ENCODE measurements at places on chromosomes 1 and 21. TPM values are rescaled to one million over a fixed set of nuclear protein-coding genes. Genes with fewer than 3 reads are reported as not detected.

DNA sequence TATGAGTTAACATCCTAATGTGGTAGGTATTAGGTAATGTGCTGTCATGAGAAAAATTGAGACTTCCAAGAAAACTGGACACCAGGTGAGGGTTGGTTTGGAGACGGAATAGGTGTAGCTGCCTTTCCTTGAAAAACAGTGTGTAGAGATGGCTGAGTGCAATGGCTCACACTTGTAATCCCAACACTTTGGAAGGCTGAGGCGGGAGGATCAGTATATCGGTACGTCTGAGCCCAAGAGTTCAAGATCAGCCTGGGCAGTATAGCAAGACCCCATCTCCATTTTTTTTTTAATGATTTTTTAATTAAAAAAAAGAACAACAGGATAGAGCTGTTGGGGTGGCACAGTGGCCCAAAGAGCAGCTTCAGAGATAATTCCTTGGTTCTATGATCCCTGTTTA is 6.8 kb upstream of the PPP1R8 start:
- no peak for DNase-seq
- H3K27me3 ChIP-seq, result no peaks in the 10 kb centered on the region
- H3K4me3 ChIP-seq, result no peak overlapping the region
- no peaks in the 10 kb centered on the region for H3K4me1 ChIP-seq

DNA sequence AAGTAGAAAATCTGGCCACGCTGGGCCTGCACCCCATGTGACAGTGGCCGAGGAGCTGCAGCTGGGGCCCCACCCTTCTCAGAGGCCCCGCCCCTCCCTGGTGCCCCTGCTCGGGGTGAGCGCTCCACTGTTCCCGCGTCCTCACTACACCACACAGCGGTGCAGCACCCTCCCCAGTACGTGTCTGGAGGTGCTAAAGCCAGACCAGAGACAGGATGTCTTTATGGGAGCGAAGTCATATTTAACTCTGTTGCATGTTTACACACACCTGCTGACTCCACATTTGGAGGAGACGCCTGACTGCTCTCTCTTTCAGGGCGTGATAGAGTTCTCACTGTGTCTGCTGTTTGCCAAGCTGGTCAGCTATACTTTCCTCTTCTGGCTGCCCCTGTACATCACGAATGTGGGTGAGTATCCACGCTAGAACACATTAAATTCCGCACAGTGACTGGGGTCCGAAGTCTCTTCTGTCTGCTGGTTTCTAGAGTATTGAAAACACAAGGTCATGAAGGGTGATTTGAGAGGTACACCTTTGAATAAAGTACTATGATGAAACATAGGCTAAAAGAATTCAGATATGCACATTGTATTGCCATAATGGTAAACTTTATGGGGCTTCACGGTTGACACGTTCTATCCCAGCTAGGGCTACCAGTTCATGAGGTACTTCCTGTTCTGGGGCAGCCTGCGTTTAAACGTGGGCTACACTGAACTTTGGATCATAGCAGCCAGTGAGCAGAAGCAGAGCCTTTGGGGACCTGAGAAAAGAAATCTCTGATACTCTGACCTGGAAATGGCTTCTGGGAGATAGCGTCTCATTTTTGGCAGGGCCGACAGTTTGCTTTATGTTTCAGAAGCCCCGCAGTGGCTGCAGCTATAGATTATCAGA is 48.4 kb downstream of the SLC37A1 start:
- no peaks in the 10 kb centered on the region for H3K36me3 ChIP-seq
- no peak overlapping the region for H3K4me3 ChIP-seq
- H3K27ac ChIP-seq, result no peak overlapping the region

DNA sequence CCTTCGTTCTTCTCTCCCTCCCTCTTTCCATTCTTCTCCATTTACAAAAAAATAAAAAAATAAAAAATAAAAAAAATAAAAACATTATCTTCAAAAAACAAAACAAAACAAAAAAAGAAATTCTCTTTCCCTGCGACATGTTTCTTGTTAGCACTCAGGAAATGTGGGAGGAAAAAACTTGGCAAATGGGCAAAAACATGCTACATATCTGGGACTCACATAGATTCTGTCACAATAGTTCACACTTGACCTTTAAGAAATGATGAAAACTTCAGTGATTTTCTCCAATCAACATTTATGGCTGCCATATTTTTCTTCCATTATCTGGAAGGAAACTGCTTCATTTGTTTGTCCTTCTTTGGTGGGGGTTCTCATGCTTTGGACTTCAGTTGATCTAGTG is 109.3 kb downstream of the PRKAB2 start:
- H3K36me3 ChIP-seq, result no peaks in the 10 kb centered on the region
- H3K4me1 ChIP-seq, result no peaks in the 10 kb centered on the region
- no peak overlapping the region for H3K4me3 ChIP-seq
- DNase-seq, result no peak
- no peaks in the 10 kb centered on the region for H3K27me3 ChIP-seq

GRCh38 chr1:60547821-60548220 is 474.3 kb upstream of the C1orf87 start:
- DNase-seq, result no peak
- H3K4me3 ChIP-seq, result no peak overlapping the region
- no peak overlapping the region for H3K27ac ChIP-seq
- H3K27me3 ChIP-seq, result no peaks in the 10 kb centered on the region
- H3K4me1 ChIP-seq, result no peaks in the 10 kb centered on the region
- no peaks in the 10 kb centered on the region for H3K36me3 ChIP-seq

Gene MYBPH
- total RNA-seq, result not detected

Gene KRTAP24-1
- not detected for total RNA-seq

DNA sequence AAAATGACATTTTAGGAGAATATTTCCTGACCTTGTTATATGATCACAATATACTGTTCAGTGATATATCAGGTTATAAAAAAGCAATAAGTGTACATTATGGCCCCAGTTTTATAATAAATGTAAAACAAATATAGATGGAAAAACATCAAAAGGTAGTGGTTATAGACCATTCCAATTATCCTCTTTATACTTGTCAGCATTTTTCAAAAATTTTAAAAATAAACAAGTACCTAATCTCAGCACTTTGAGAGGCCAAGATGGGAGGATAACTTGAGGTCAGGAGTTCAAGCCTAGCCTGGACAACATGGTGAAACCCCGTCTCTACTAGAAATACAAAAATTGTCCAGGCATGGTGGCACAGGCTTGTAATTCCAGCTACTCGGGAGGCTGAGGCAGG is 69.6 kb upstream of the B3GALNT2 start:
- H3K27ac ChIP-seq, result no peak overlapping the region
- H3K4me1 ChIP-seq, result no peaks in the 10 kb centered on the region
- no peak for DNase-seq
- no peaks in the 10 kb centered on the region for H3K36me3 ChIP-seq
- H3K4me3 ChIP-seq, result no peak overlapping the region

Gene S100A9
- 69.7 TPM for total RNA-seq

DNA sequence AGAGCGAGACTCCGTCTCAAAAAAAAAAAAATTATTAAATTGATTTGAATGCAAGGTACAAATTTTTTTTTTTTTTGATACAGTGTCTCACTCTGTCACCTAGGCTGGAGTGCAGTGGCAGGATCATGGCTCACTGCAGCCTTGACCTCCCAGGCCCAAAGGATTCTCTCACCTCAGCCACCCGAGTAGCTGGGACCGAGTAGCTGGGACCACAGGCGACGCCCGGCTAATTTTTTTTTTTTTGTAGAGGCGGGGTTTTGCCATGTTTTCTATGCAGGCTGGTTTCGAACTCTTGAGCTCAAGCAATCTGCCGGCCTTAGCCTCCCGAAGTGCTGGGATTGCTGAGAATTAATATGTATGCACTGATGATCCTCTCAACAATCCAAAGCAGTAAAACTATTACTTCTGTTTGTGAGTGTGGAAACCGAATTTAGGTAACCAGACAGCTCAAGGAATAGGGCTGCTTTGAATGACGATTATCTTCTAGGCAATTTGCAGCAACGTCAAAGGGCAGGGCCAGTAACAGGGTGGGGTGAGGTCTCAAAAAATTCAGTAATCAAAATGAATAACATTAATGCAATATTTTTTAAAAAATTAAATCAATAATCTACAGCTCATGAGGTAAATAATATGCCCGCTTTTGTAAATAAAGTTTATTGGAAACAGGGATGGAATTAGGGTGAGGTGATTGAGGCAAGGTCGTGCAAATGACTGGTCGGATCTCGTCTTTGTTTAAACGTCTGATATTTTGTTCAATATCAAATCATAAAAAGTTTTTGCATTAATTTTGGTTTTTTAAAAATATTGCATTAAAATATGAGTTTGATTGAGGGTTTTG is 1.2 kb downstream of the CLSPN start:
- no peaks in the 10 kb centered on the region for H3K27me3 ChIP-seq
- no peaks in the 10 kb centered on the region for H3K36me3 ChIP-seq
- H3K4me3 ChIP-seq, result peak overlapping the region; percentile 56
- DNase-seq, result no peak
- no peaks in the 10 kb centered on the region for H3K4me1 ChIP-seq

- no peaks in the 10 kb centered on the region for H3K27me3 ChIP-seq
- H3K27ac ChIP-seq, result peak overlapping the region; percentile 79
- H3K36me3 ChIP-seq, result no peaks in the 10 kb centered on the region
- no peak for DNase-seq
- no peak overlapping the region for H3K4me3 ChIP-seq
- H3K4me1 ChIP-seq, result no peaks in the 10 kb centered on the region
Measured at GRCh38 chr1:166844791-166845190, 5.5 kb downstream of the POGK start.

GRCh38 chr1:67077593-67077992 is 23.6 kb upstream of the SLC35D1 start:
- H3K27me3 ChIP-seq, result no peaks in the 10 kb centered on the region
- H3K4me3 ChIP-seq, result no peak overlapping the region
- DNase-seq, result no peak

Gene IL22RA1
- total RNA-seq, result not detected

- H3K4me1 ChIP-seq, result no peaks in the 10 kb centered on the region
- DNase-seq, result no peak
- H3K36me3 ChIP-seq, result no peaks in the 10 kb centered on the region
Measured at GRCh38 chr1:115655916-115656315, 14.1 kb downstream of the VANGL1 start.

DNA sequence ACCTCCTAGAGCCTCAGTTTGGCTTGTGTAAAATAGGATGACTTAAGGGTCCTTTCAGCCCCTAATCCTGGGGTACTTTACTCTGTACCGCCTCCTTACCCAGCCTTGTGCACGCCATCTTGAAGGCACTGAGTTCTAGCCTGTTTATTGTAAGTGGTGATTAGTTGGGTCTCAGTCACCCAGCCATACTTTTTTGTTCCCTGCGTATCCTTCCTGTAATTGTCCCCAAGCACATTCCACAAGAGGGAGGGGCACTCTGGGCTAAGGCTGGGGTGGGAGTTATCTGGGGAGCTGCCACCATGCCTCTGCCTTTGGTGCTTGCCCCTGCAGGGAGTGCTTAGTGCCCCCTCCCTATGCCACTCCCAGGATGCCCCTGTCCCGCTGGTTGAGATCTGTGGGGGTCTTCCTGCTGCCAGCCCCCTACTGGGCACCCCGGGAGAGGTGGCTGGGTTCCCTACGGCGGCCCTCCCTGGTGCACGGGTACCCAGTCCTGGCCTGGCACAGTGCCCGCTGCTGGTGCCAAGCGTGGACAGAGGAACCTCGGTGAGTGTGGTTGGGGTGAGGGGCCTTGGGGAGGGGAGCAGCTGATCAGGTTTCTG is 856 bp downstream of the FDPS start:
- H3K27ac ChIP-seq, result peak overlapping the region; percentile 82
- peak; percentile 30 for DNase-seq
- H3K4me1 ChIP-seq, result no peaks in the 10 kb centered on the region
- peak overlapping the region; percentile 70 for H3K4me3 ChIP-seq
- H3K27me3 ChIP-seq, result no peaks in the 10 kb centered on the region
- no peaks in the 10 kb centered on the region for H3K36me3 ChIP-seq

GRCh38 chr1:228345201-228345930 is 61.3 kb downstream of the TRIM11 start:
- no peaks in the 10 kb centered on the region for H3K4me1 ChIP-seq
- no peak overlapping the region for H3K27ac ChIP-seq
- no peak for DNase-seq
- H3K4me3 ChIP-seq, result no peak overlapping the region
- H3K27me3 ChIP-seq, result no peaks in the 10 kb centered on the region

Gene SLFNL1
- total RNA-seq, result 1.6 TPM

DNA sequence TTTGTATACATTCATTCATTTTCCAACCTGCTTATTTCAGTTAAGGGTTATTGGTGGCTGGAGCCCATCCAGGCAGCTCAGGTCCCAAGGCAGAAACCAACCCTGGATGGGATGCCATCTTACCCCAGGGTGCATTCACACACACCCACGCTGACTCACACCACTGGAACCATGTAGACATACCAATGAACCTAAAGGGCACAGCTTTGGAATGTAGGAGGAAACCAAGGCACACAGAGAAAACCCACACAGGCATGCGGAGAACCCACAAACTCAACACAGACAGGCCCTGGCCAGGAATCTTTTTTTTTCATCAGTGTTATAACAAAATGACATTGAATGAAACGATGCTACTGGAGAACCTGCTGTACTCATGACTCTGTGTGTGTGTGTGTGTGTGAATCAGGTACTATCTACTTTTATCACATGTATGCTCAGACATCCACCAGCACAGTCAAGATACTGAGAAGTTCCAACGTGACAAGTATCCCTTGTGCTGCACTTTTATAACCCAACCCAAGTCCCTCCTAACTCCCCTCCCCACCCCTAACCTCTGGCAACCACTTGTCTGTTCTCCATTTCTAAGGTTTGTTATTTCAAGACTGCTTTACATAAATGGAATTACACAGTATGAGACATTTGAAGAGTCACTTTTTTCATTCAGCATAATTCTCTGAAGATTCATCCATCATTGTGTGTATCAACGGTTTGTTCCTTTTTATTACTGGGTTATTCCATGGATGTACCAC is 286.8 kb upstream of the PLD5 start:
- no peak overlapping the region for H3K27ac ChIP-seq
- no peak for DNase-seq
- no peaks in the 10 kb centered on the region for H3K4me1 ChIP-seq

Gene GSTM2
- 69.9 TPM for total RNA-seq

DNA sequence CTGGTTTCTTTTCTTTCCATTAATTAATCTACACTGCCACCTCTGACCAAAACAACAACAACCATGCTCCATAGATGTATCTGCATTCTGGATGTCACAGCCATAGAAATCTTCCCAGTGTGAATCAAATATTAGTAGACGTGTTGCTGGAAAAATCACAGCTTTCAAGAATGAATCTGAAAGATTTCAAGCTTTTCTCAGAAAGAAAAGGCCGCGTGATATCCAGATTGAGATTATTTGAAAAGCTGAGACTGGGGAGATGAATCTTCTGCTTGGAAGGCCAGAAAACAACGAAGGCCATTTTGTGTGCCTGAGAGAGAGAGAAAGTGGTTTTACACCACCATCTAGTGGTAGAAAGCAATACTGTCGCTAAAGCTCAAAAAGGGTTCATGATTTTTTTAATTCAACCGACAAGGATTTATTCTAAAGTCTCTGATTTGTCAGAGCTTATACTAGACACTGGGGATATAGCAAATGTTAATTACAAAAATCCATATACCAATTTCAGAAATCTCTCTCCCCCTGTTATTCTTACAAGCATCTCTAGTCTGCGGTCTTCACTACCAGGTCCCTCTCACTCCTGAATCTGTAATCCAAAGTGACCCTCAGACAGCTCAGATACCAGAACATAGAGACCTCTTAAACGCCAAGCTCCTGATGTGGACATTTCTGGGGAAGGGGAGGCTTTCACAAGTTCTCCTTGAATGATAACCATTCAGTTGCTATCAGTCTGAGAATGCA is 87.5 kb upstream of the SGIP1 start:
- no peaks in the 10 kb centered on the region for H3K27me3 ChIP-seq
- no peak overlapping the region for H3K27ac ChIP-seq
- H3K4me3 ChIP-seq, result no peak overlapping the region
- no peaks in the 10 kb centered on the region for H3K36me3 ChIP-seq
- no peak for DNase-seq

Measured in uterus (tissue), 4 donors.